ENCODE measurements at places on chromosomes 2 and 18.

- DNase-seq: no peak
Measured at GRCh38 chr2:64288321-64289193, 144.3 kb upstream of the PELI1 start.

- DNase-seq: no peak
Measured at GRCh38 chr2:28160986-28161425, 231.7 kb upstream of the FOSL2 start.

DNA sequence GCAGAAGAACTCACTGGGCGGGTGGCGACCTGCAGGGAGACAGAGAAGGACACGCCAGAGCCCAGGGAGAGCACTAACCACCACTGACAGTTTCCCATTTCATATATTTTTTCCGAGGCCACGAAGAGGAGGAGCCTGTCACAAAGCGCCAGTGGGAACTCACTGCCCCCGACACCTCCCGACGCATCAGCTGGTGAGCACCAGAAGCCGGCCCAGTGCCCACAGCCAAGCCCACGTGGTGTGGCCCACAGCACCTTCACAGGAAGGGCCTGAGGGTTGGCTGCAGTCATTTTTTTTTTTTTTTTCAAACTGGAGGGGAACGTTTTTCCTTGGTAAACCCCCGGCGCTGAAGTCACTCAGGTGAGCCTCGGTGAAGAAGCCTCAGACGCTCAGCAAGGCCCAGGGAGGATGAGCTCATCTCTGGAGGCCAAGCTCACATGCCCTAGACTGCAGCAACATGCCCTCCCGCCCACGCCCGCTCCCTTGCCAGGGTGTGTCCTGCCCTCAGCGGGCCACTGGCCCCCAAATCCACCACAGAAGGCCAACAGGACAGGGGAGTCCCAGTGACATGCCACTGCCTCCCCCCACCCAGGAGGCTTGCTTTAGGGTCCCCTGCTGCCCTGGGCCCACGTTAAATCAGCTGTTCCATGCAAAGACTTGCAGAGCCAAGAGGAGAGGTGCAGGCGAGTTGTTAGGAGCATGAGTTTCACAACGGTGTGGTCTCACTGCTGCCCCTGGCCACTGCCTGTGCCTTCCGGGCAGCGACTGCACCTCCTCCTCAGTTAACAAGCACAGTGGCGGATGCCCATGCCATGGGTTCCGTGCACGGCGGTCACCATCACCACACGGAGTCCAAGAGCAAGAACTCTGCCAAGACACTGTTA, 68.1 kb downstream of the PARD6G start:
- no peak for DNase-seq

- no peak for DNase-seq
Measured at GRCh38 chr18:60069145-60069544, 169.3 kb downstream of the PMAIP1 start.

DNA sequence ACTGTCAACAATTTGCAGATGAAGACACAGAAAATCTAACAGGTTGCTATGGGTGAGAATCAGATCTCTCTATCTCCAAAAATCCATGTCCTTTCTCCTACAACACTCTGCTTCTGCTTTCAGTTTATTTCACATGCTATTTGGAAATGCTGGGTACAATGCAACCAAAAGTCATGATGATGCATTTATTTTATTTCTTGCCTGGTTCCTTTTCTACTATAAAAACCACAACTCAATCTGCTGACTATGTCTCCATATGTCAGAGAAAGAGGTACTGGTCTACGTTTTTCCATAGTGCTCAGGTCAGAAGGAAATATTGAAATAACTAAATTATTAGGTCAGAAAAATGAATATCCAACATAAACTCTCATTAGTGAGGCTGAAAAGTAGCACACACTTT, 20.5 kb downstream of the RAD51AP2 start:
- no peak for DNase-seq

- DNase-seq: no peak
Measured at GRCh38 chr2:65807942-65808341, 375.5 kb upstream of the SPRED2 start.

Measured in stimulated activated CD8-positive, alpha-beta memory T cell treated with anti-CD3 and anti-CD28 coated beads, Interleukin-15, amount 100 ng/mL, for 24 hours (primary cell).